ENCODE measurements at places on chromosomes 3 and 15.

DNA sequence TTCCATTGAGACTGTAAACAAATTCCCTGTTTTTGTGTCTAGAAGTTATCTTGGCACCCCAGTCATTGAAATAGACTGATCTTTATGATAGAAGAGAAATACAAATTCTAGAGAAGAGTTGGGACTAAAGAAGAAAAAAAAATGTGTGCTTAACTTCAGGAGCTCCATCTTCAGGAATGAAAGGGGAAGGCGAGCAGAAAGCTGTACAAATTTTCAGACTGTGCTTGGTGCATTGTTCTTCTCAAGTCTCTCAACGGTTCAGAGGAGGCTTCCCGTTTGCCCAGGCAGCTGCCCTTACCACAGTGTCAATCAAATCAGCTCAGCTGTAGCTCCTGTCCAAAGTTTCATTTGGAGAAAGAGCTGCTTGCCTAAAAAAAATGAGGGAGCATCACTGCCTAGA, 41.7 kb downstream of the OXSM start:
- no peak for DNase-seq

DNA sequence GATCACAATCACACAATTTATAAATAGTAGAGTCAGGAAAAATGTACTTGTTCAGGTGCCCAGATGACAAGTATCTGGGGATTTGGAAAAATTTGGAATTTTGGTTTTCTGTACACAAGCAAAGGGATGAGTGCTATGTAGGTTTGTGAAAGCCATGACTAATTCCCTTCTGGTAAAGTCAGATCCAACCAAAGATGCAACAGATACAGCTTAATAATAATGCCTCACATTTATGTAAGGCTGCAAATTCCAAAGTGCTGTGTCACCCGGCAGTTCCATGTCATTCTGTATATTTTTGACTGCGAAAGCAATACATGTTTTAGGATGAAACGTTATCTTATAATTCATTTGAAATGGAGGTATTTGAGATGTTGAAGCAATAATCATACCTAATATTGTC, 102.7 kb upstream of the AGBL1 start:
- DNase-seq, result no peak

DNA sequence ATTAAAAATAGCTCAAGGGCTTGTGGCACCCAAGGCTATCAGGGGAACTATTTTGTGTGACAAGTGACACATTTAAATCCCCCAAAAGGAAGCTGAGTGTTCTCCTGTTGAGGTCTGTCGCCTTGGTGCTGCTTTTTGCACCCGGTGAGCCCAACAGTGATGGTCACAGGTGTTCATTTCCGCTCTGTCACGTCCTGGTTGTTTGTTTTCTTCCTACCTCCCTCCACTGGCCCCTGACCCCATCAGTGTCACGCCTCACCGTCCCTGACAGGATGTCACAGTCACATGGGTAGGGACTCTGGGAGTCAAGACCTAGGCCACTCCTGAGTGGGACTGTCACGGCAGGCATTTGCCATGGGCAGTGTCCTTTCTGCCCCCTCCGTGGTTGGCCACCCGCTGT, 11.2 kb downstream of the SLCO3A1 start:
- DNase-seq, result no peak

GRCh38 chr3:152301745-152302181, 33.0 kb downstream of the MBNL1 start:
- no peak for DNase-seq

DNA sequence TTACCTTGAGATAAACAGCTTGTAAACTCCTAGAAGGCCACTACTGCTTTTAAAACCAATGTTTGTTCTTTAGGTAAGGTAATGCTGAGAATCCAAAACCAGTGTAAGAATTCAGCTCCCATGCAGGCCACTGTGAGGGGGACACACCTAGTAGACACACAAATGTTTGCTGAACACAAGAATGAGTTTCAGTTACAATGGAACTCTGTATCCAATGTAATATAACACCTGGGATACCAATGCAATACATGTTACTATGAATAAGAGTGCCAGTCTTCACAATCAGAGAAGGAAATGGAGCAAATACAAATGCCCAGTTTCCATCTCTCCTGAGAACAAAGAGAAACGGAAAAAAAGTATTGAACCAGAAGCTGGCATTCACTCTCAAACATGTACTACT, 65.9 kb downstream of the IGF2BP2 start:
- peak; percentile 24 for DNase-seq

DNA sequence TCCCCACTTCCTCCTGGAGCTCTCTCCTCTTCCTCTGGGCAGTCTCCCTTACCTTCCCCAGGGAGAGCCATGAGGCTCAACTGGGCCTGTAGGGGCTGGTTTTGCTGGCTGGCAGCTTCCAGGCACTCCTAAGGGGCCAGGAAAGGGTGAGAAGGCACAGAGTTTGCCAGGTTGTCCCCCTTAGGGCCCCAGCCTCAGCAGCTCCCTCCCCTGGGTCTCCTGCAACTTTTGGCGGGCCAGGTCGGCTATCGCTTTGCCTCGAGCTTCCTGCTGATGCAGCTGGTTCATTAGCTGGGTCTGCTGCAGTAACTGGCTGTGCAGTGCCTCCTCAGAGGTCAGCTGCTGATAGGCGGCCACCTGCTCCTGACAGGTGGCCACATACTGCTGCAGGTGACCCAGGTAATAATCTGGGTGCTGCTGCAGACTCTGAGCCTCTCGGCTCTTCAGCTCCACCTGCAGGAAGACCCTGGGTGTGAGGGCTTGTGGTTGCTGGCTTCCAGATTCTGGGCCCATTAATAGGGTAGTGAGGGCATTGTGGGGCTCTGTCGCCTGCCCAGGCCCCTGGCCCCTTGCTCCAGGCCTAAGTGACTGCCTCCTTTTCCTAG, 29.7 kb upstream of the OR4F6 start:
- DNase-seq, result no peak

GRCh38 chr15:57597431-57597830, 5.7 kb downstream of the MYZAP start:
- no peak for DNase-seq

DNA sequence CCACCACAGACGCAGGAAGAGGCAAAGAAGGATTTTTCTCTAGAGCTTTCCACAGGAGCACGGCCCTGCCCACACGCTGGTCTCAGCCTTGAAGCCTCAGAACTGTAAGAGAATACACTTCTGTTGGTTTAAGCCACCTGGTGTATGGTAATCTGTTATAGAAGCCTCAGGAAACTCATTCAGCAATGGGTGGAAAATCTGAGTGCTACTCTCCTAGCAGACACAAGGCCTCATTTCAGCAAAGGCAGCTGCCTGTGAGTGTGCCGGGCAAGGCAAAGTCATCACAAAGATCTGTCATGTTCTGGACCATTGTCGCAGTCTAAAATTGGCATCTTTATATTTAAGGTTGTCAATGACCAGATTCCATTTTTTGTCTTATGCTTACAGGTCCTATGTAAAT, 31.0 kb downstream of the ATP10A start:
- no peak for DNase-seq

DNA sequence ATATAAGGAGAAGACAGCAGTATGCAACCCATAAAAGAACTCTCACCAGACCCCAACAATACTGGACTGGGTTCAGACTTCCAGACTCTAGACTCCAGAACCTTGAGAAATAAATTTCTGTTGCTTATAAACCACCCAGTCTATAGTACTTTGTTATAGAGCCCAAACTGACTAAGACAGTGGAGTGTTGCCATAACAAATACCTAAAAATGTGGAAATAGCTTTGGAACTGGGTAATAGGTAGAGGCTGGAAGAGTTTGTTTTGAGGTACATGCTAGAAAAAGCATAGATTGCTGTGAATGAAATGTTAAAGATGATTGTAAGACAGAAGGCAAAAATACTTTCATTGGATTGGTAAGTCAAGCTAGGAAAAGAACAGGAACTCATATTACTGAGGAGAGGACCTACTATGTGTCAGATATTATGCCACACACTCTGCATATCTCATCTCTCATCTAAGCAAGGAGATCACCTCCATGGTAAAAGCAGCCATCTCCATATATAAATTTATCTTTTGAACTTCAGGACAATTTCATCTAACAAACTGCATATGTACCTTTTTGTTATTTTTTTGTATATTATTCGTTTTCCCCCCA, 67.4 kb upstream of the FNDC3B start:
- DNase-seq, result no peak

DNA sequence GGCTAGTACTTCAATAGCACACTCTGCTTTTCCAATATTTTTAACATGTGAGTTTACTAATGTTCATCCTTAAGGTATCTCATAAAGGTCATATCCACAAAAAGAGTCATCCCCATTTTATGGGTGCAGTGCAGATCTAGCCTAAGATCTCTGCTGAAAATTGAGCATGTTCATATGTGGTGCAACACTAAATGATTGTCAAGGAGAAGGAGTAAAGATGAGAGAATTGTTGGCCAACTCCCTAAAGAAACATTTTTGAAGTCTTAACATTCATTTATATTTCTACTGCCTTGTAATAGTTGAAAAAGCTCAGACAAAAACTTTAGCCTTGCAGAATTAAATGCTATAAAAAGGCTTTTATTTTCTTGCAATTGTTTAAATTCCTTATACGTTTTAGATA, 1159.6 kb downstream of the TBL1XR1 start:
- DNase-seq, result no peak

- no peak for DNase-seq
Measured at GRCh38 chr15:76449455-76449854, 112.9 kb downstream of the ISL2 start.

GRCh38 chr15:58139989-58140522, 1.9 kb downstream of the AQP9 start:
- no peak for DNase-seq

DNA sequence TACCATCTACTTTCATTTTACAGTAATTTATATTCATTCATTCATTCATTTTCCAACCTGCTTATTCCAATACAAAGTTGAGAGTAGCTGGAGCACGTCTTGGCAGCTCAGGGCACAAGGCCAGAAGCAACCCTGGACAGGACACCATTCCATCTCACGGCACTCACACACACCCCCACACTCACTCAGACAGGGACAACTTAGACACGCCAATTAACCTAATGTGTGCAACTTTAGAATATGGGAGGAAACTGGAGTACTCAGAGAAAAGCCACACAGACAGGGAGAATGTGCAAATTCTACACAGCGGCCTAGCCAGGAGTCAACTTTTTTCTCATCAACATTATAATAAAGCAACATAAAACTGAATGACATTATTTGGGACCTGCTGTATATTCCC, 46.7 kb downstream of the IGF2BP2 start:
- no peak for DNase-seq

GRCh38 chr15:64112073-64112772, 16.4 kb downstream of the SNX1 start:
- no peak for DNase-seq

DNA sequence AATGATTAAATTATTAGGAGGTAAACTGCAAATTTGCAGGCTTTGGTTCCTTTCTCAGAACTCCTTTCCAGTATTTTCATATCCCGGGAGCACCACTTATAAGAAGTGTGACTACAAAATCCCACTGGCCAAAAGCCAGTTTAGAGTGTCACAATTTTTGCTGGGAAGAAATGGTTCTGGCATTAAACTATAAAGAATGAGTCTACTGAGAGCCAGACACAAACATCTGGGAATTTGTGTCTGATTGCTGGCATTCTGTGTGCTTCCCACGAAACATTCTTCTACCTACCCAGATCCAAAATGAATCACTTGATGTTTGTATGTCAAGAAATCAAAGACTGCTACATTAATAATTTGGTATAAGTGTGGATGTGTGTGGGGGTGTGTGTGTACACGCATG, 82.8 kb downstream of the DUT start:
- DNase-seq, result no peak

- DNase-seq, result no peak
Measured at GRCh38 chr3:133833267-133833666, 27.7 kb downstream of the SRPRB start.

GRCh38 chr3:29203851-29204250, 77.0 kb upstream of the RBMS3 start:
- DNase-seq, result no peak

- DNase-seq, result no peak
Measured at GRCh38 chr3:119156868-119157267, 10.9 kb downstream of the TEX55 start.

DNA sequence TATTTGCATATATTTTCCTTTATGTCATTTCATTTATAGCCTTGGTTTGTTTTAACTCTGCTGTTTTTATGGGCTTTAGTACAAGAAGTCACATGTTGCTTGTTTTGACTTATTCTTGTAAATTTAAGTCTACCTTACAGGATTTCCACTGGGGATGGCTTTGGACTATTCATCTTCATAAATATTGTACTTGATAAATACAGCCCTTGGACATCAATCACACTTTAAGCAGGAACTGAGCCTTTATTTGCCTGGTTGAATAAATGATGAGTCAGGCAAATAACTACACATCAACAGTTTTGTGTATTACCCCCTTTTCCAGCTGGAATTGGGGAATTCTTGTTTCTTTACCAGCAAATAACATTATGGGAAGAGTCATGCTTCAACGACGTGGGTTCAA, 286.0 kb downstream of the CNTN3 start:
- no peak for DNase-seq

All from NCI-H2029 treated with DMSO at 0.1 percent for 48 hours (cell line).